ENCODE measurements at places on chromosomes 3 and 15.

DNA sequence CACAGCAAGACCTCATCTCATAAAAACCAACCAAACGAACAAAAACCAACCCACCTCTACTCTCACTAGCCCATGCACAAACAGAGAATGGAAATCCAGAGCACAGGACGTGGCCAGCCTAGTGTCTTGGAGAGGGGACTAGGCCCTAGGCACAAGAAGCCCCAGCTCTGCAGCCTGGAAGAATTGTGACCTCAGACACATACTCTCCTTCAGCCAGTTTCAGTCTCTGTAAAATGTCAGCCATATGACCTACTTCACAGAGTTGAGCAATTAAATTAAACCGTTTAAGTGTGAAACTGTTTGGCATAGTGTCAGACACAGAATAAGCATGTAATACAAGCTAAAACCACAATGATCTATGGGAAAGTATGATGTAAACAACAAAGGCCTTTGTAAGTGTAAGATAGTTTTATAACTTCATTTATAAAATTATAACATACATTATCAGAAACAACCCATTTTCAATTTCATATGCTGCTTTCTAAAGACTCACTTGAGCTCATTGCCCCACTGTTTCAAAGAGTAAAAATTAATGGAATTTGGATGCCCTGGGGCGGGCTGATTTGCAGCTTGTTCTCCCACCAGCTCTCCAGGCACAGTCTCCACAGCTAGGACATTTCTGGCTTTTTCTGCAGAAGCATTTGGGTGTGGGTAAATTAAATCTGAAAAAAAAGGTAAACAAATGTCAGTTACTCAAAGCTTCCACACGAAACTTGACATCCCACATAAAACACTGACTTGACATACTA, 32.9 kb downstream of the TBC1D2B start:
- DNase-seq, result no peak

DNA sequence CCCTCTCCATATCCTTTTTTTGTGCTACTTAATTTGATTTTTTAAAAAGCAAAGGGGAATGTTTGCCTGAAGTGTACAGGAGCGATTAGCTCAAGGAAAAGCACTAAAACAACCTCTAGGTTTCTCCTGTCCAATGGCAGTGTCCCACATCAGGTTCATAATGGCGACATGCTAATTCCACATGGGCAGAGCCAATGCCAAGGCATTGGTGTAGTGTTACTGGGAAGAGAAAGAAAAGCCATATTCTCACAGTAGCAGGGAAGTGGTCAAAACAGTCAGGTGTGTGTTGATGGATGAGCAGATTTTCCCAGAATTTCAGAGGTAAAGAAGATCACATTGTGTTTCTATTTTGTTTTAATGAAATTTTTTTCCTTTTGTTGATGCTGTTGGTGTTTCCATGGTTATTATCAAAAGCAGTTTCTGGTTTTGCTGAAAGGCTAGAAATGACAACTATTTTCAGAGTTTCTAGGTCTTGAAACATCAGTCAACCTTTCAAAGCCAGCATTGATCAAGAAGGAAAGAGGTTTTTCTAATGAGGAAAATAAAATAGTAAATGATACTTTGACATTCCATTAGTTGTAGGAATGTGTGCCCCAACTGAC, 65.2 kb downstream of the FNDC3B start:
- DNase-seq, result no peak

GRCh38 chr3:128280481-128281052, 127.3 kb downstream of the EEFSEC start:
- no peak for DNase-seq

DNA sequence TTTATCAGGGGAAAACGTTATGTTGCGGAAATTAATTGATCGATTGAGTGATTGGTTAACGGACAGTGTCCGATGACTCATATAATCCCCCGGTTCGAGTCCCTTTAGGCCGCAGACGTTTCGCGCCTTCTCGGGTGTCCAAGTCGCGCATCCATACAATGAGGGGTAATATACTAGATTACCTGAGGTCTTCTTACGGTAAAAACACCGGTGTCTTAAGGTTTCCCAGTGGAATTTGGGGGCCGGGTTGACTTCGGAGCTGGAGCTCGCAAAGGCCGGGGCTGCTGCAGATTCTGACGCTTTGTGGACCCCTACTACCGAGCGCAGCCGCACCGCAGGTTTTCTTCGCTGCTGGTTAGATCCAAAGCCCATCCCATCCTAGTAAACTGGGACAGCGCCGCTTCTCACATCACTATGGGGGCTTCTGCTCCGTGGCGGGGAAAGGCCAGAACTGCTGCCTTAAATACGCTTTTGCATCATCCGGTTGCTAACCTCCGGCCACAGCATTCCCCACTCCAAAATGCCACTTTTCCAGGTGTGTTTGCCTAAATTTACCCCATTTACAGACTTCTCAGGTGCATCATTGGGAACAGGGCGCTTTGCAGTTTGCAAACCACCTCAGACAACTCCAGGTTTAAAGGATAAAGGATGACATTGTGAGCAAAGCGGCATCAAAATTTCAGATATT, 858 bp upstream of the SACM1L start:
- no peak for DNase-seq

GRCh38 chr3:81580355-81580754, 181.1 kb downstream of the GBE1 start:
- DNase-seq, result no peak

DNA sequence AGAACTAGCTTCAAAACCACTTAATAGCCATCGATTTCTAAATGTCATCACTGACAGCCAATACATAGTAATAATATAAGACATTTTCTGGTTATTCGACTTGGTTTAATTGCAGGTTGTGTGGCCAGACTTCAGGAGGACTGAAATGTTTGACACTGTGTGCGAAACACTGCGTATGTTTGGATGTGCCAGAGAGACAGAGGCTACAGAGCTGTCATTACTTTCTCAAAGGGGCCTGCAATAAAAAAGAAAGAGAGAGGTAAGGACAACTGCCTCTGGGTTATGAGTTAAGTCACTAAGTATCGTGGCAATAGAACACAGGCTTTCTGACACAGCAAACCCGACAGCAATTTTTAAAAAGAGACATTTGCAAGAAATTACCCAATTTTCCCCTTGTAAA, 882 bp downstream of the LMOD3 start:
- no peak for DNase-seq

DNA sequence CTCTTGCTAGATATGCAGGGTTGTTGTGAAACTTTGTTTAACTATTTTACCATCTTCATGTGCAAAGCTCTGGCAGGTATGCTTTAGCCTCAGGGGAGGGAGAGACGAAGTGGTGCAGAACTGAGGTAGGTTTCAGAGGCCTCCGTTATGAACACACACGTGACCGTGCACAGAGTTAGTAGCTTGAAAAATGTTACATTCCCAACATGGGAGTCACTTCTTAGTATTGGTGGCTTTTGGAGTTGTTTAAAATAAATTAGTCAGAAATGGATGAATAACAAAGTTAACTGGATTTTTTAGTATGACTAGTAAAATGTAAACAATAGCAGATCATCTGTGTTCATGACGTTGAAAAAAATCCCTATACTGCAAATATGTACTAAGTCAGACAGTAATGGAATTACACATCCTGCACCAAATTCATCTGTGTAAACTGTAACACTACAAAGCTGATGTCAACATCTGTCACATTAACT, 279.6 kb downstream of the KLF13 start:
- no peak for DNase-seq

GRCh38 chr15:42508263-42508690, 12.8 kb downstream of the SNAP23 start:
- DNase-seq, result no peak

DNA sequence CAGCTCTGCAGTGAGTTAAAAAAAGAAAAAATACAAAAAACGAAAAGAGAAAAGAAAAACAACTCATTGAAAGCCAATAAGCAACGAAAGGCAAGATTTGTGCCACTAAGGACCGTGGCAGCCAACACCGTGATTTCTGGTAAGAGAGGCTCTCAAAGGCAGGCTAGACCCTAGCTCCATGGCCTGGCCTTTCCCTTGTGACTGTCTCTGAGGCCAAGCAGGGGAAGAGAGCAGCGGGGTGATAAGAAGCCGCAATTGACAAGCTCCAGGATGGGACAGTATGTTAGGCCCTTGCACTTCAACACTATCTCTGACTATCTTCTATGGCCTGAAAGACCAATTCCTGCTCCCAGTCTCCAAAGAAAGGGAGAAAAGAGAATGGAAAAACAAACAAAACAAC, 12.4 kb downstream of the APOD start:
- no peak for DNase-seq

DNA sequence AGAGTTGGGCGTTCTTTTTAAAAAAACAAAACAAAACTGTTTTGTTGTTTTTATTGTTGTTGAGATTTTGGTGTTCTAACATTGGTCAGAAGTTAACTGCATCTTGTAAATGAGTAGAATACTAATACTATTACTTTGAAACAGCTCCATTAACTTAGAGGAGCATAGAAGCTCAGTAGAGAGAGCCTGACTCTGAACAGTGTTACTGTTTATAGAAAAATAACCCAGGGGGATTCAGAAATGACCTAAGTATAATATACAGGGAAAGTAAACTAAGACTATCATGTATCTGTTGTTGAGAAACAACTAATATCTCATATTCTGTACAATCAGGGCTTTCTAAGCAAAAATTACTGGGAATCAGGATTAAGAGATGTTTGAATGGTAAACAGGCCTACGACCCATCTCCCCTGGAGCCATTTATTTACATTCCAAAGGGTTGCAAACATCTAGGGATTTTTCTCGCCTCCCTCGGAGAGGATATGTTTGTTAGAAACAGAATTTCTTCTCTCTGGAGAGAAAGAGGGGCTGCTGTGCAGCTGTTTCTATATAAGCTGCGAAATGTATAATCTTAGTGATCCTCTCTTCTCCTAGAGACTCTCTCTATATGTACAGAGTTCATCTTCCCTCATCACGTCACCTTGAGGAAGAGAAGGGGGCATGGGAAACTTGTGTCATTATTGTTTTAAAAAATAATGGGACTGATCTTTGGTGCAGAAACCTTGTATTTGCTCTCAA, 827.5 kb upstream of the DPPA4 start:
- DNase-seq, result no peak

DNA sequence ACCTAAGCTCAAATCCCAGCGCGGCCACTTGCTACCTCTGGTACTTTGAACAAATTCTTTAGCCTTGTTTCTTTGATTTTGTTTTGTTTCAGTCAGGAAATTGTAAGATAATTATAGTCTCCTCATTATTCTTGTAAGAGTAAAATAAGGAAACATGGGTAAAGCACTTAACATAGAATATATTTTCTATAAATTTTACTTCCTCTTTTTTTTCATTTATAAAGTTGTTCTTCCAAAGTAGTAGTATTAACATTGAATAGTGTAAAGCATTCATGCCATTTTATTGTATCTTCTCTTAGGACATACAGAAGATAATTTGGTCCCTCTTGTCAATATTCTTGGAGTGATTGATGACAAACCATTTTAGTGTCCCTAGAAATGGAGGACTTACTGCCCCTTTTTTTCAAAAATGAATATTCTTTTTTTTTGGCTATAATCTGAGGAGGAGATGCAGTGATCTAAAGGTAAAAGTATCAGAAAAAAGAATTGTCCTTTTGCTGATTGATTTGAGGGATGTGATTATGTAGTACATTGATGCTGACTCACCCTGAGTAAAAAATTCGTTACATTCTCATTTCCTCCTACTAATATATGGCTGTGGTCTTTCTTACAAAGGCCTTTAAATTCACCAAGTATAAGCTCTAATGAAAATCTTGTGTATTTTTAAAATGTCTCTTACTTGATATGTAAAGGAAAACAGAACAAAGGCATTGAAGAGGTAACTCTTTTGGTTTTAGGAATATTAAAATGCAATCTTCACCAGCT, 51.0 kb downstream of the ALCAM start:
- no peak for DNase-seq

DNA sequence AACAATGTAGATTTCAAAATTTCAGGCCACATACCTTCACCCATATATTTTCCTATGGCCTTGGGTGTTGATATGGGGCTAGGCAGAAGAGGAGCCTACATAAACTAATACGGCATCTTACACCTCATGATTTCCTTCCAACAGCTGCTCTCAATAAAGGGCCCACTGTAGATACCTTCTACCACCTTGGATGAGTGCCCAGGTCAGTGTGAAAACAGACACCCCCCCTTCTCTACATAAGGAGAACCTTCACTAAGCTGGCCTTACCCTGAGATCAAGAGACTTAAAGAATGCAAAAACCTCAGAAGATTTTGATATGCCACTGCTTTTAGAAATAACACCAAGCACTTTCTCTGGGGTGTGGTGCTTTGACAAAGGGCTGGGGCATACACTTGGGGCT, 42.7 kb downstream of the SH3BP5 start:
- DNase-seq, result no peak

- no peak for DNase-seq
These were observed 17.5 kb downstream of the GRAMD2A start for GRCh38 chr15:72179950-72180581.

GRCh38 chr15:33737687-33738601, 230.4 kb upstream of the CHRM5 start:
- no peak for DNase-seq

DNA sequence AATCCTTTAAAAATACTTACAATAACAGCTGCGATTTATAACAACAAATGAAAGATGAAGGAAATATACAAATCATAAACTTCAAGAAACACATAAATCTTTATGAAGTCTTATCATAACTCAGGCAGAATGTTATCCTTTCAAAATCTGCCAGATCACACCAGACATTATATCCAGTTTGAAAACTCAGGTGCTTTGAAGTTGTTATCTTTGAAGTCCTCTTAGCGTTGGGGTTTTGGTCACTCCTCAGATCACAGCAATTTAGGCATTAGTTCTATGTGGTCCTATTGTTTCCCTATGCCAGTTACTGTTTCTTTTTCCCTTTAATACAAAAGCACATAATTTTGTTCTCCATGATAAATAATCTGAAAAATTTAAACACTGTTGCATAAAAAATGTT, 934.6 kb downstream of the EPHA3 start:
- DNase-seq, result no peak

DNA sequence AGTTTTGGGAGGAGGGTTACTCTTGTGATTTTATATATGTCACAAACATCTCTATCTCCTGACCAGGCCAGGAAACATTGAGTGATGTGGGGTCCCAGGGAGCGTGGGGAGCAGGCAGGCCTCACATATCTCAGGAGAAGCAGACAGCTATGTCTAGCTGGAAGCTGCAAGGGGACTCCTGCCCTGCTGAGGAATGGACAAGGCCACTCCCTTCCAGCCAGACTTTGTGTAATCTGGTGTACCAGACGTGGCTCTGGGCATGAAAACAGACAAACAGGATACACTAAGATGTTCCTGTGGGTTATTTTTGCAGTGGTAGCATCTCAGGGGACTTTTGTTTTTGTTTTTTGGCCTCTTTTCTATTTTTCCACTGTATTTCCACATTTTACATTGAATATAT, 23.2 kb downstream of the CYP8B1 start:
- DNase-seq, result no peak

DNA sequence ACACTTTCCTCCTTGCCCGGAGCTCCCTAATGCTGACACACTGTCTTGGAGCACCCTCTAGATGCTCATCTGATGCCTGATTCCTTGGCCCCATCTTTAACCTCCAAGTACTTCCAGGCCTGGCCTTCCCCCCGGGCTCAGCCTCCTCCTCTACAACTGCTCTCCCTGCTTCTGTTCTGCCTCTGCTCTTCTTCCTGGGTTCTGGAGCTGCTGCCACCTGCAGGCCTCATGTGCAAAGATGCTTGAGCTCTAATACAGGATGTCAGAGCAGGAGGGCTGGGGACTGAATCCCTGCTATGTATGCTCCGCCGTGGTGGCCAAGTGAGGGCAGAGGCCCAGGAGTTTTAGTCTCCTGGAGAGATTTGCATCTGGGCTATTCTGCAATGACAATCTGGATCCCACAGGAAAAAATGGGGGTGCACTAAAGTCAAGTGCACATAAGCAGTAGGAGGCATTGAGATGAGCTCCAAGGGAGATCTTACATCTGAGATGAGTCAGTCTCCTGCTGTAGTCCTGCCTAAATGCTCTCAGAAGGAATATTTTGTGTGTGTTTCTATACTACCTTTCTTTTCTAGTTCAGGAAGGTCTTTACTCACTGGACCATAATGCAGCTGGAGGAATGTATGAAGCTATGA, 296.3 kb downstream of the UACA start:
- no peak for DNase-seq
